ENCODE measurements at places on chromosomes 4 and X.

DNA sequence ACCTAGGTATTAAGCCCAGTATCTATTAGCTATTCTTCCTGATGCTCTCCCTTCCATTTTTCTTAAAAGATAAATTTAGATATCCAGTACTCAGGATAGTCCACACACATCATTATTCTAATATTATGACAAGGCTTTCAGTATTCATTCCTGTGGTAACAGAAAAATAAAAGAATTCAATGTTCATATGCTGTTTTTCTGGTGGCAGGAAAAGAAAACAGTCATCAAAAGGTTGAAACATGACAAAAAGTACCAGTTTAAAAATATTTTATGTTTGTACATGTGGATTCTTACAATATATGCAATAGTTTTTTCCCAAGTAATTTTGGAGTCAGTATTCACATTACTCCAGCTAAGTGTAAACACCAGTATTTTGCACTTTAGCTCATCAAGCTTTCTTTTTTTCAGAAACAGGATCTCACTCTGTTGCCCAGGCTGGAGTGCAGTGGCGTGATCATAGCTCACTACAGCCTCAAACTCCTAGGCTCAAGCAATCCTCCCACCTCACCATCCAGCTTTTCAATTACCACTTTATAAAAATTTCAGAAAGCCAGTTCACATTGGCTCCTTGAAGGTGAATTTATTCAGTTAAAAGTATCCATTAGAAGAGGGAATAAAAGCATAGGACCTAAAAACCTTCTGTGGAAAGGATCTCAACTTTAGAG is 2.3 kb downstream of the APBB2 start:
- no peak for DNase-seq

DNA sequence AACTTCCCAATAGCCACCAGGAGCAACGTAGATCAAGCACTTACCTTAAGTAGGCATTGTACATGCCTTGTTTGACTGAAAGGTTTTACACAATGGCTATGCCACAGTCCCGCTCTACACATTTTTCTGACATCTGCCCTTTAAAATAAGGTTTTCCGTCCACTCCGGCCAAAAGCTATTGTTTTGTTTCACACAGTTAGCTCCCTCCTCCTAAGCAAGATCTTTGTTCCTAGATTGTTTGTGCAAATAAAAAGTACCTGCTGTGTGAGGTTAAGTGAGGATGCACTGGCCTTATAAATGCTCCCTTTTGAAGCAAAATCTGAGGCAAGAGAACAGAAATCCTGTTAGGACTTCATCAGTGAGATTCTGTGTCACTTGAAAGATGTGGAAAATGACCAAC is 11.8 kb downstream of the SCD5 start:
- DNase-seq, result no peak

DNA sequence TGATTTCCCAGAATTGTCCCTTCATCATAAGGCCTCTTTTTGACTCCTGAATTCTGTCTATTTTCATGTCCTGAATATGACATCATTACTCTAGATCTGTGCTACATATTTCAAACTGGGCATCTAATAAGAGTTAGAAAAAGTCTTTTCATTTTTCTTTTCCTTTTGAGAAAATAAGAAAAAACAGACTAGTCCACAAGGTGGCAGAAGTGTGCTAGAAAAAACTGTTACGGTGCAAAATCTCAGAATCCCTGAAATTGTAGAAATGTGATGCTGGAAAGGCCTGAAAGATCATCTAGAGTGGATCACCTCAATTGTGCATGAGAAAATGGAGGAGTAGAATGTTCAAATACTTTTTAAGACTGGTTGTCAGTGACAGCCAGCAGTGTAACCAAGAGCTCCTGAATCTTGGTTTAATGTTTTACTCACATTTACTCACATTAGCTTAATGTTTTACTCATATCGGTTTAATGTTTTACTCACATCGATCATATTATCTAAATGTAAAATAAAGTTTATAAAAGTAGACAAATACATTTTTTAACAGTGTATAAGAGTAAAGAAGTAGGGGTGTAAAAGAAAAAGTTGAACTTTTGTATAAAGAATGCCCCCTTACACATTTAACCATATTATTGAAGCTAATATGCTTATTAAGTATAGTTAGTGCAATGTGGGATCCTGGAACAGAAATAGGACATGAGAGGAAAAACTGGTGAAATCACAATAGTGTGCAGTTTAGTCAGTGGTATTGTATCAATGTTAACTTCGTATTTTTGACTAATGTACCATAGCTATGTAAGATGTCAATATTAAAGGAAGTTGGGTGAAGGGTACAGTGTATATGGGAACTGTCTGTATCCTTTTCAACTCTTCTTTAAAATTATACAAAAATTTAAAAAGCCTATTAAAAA is 15.2 kb downstream of the ASB11 start:
- DNase-seq, result peak; percentile 57

- no peak for DNase-seq
Measured at GRCh38 chr4:111228874-111229273, 606.0 kb upstream of the PITX2 start.

GRCh38 chrX:100649550-100650356 is 5.8 kb downstream of the SRPX2 start:
- no peak for DNase-seq

GRCh38 chr4:172997856-172998255 is 170.8 kb upstream of the GALNT7 start:
- DNase-seq, result no peak

GRCh38 chr4:130056286-130056685 is 960.3 kb downstream of the C4orf33 start:
- no peak for DNase-seq

GRCh38 chrX:146449243-146449642 is 360.3 kb upstream of the CXorf51B start:
- no peak for DNase-seq

DNA sequence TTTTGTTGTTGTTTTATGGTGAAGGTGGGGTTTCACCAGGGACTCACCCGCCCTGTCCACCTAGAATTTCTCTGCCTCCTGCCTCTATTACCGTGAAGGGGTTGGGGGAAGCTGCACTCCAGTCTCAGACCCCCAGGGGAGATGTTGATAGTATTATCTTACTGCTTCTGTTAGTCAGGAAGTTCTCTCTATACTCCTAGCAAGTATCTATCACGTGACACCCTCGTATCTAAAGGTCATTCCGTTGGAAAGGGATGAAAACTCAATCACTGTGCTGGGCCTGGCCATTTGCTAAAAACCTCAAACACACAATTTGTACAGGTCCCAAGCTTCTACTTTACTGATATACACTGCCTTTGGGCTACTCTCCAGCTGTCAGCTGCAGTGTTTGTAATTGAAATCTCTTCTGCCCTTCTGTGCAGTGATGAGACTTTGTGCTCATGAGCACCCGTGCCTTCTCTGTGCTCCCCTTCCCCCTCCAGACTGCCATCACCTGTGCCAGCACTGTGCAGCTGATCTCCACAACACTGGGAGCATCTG is 188.5 kb upstream of the ANXA3 start:
- DNase-seq, result no peak
